ENCODE measurements at places on chromosomes 2 and 18.

- no peak for DNase-seq
Measured at GRCh38 chr18:42183746-42184145, 228.7 kb downstream of the PIK3C3 start.

- DNase-seq, result peak; percentile 91
Measured at GRCh38 chr2:197499594-197500502, at the start of the genes HSPD1 and HSPE1. Gene HSPD1 (minus strand): TSS chr2:197499840. CDS start chr2:197498848, 992 bp downstream. Gene HSPE1 (plus strand): TSS chr2:197500379. CDS start chr2:197500437, 58 bp downstream.

GRCh38 chr2:7012141-7012764 is 95.0 kb downstream of the RNF144A start:
- DNase-seq, result no peak

GRCh38 chr2:18551623-18552022 is 8.8 kb downstream of the RDH14 start:
- DNase-seq, result no peak

DNA sequence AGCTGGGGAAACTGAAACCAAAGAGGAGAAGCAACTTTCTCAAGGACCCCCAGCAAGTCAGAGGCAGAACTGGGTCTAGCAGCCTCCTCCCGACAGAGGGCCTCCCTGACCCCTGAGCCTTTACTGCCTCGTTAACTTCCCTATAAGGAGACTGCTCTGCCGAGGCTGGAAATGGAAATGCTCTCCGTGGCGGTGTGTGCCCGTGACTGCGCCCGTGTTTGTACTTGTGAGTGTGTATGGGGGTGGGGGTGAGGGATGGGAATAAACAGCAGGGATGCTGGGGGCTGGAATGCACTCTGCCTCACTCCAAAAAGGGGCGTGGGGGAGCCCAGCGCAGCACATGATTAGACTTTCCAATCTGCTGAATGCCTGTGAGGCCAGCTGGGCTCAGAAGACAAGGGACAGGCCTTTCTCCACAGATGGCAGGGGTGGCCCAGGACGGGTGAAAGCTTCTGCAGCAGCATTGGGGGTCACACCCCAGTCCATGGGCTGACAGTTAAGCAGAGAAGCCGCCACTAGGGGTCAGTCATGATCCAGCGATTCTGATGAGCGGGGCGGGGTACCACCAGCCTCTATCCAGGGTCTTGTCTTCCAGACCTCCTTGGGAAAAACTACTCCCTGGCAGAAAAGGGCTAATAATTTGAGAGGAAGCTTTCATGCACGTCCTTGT is 26.8 kb downstream of the MPHOSPH10 start:
- DNase-seq, result no peak

DNA sequence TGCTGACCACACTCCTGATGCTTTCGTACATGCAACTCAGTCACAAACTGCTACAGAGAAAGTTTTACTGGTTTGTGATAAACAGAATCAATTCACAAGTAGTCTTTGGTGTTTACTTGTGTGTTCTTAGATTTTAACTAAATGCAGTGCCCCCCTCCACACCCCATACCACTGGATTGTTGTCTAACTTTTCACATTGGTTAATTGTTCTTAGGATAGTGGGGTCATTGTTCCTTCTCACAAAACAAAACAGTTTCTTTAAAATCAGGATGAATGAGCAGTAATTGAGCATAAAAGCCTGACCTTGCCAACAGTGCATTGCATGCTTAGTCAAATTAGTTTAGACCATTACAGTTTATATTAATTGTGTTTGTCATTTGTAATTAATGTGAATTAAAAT is 14.1 kb upstream of the PNPT1 start:
- no peak for DNase-seq

DNA sequence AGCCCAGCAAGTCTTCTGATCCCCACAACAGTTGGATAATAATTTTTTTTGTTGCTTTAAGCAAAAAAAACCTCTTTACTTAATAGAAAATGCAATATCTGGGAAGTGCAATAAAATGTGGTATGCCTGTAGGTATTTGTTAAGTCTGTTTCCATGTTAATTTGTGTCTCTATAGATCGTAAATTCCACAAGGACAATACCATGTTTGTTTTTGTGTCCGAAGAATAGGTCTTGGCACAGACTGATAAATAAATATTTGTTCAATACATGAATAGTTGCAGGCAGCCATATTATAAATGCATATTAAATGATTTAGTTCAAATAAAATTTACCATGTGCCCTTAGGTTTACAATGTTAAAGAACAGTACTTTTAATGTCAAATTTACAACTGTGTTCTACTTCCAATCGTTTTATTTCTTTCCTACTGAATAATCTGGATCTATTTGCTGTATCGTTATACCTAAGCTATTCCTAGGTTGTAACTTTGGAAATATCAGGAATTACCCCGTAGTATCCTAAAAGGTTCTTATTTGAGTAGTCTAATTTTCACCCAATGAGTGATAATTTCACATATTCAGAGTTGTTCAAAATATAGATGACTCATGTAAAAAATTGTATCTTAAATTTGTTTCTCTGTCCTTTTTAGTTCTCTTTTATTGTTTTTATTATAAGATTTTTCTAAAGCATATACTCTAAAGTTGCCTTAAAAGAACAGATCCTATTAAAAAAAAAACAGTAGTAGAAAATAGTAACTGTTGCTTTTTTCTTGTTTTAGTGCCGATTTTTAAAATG is 151.8 kb downstream of the EHBP1 start:
- DNase-seq, result no peak

GRCh38 chr2:56681659-56682396 is 498.0 kb downstream of the CCDC85A start:
- no peak for DNase-seq

DNA sequence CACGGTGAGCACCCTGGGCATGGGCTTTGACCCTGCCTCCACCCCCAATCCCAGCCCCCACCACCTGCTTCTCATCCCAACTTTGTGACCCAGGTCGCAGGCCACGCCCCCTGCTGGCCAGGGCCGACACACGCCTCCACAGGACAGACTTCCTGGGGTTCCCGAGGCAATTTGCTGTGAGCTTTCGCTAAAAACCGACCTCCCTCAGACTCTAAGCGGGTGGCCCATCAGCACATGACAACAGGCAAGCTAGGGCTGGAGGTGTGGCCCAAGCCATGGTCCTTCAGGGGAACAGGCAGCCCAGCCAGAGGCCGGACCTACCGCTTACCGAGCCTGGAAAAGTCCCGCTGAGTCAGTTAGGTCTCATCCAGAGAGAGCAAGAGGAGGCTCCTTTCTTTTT is 31.9 kb downstream of the C1QL2 start:
- no peak for DNase-seq

GRCh38 chr18:80147037-80147417 is 38.0 kb downstream of the ADNP2 start:
- no peak for DNase-seq

DNA sequence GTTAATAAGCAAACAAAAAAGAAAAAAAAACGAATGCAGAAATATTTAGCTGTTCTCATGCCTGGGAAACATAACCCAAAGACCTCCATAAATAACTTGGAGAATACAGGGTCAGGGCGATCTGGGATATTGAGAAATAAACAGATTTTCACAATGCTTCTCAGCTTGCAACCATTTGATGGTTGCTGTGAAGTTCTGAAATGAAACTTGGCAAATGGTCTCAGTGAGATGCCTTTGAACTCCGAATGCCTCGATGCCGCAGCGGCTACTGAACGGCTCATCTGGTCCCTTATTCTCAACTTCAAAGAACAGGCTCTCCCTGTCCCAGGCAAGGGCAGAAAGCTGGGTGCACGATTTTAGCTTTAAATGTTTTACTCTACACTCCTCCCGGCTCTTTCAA is 78.1 kb downstream of the ZNF516 start:
- DNase-seq, result no peak

GRCh38 chr2:126777620-126777978 is 121.1 kb upstream of the TEX51 start:
- DNase-seq, result no peak

DNA sequence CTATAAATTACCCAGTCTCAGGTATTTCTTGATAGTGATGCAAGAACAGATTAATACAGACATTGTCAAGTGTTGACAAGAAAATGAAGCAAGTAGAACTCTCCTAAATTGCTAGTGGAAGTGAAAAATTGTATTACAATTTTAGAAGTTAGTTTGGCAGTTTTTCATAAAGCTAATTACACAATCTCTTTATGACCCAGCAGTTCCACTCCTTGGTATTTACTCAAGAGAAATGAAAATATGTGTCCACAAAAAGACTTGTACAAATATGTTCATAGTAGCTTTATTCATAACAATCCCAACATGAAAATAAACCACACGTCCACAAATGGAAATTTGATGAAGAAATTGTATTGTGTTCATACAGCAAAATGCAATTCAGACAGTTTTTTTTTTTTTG is 49.4 kb downstream of the PDE1A start:
- DNase-seq, result no peak

- no peak for DNase-seq
Measured at GRCh38 chr18:76483780-76484179, 11.3 kb downstream of the ZNF516 start.

DNA sequence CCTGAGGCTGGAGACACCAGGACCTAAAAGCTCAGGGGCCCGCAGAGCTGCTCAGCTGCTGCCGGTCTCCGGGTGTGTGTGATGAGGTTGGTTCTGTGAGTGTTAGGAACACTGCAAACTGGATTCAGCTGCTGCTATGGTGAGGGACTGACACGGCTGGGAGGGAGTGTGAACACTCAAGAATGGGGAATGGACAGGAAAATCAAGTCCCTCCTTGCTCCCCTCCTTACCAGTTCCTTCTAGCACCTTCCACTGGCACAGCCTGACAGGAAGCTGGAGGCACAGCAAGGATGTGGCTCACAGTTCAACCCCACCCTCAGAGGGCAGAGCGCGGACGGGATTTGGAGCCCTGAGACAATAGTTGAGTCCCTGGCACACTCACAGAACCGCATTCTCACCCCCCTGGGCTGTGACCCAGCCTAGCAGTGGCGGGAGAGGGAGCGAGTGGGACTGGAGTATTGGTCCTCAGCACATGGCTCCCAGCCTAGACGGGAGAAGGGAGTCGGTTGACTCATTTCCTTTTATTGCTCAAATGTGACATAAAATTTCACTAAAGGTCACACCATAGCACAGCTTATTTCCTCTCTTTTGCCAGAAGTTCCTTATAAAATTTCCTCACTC is 42.5 kb downstream of the LRRC30 start:
- DNase-seq, result no peak

GRCh38 chr2:226273440-226273839 is 526.2 kb downstream of the IRS1 start:
- no peak for DNase-seq

GRCh38 chr2:33494155-33494779 is 17.8 kb downstream of the RASGRP3 start:
- no peak for DNase-seq

- DNase-seq, result no peak
Measured at GRCh38 chr2:41994233-41994637, 53.6 kb upstream of the PKDCC start.

DNA sequence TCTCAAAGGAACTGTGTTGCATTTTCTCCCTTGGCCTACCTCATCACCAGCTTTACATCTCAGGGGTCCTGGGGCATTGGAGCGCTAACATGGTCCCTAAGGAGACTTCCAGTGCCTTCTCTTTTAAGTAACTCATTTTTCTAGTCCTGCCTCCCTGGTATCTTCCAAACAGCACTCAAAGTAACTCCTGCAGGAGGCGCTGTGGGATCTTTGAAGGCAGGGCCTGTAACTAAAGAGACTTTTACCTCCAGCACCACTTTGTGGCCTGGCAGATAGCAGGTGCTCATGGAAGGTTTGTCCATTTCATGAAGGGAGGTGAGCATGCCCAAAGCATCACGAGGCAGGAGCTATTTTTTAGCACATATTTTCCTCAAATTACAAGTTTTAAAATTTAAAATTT is 411.0 kb upstream of the GYPC start:
- DNase-seq, result no peak

DNA sequence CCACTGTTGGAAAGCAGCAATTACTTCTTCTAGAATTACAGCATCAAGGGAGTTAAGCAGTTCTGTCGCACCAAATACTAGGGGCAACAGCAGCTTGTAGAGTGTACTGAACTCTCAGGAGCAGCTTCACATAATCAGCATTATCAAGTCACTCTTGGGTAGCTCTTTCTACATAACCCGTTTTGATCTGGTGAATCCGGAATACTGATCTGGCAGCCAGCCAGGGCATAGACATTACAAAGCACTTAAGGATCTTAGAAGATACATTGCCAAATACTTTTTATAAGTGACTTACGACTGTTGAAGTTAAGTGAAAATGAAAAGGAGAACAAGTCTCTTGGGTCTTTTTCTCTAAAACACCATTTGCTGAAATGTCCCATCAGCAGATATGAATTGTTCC is 73.2 kb upstream of the NETO1 start:
- no peak for DNase-seq

GRCh38 chr18:49970319-49970718 is 157.0 kb upstream of the ACAA2 start:
- DNase-seq, result no peak

- DNase-seq, result no peak
Measured at GRCh38 chr2:234630801-234631261, 133.9 kb upstream of the ARL4C start.

DNA sequence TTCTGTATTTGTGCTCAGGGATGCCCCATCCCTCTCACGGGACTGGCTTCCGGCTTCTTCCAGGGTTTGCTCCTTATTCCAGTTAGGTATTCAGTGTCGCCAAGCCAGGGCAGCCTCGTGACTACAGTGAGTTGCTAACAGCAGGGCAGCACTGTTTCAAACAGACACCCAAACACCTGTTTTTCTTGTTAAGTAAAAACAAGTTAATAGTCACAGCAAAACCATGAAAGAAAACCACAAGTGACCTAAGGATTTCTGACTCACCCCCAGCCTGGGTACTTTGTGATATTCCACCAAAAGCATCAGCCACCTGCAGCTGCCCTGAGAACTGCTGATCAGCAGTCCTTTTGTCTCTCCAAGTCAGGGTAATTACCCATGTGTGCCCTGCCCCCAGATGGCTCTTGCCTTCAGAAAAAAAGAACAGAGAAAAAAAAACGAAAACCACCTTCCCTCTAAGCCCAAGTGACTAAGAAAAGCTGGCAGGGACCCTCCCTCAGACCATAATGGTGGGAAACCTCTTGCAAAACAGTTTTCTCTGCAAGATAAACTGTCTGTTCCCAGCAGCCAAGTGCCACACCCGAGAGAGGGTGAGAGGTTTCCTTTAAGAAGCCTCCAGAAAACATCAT is 178.2 kb downstream of the ANAPC1 start:
- no peak for DNase-seq

DNA sequence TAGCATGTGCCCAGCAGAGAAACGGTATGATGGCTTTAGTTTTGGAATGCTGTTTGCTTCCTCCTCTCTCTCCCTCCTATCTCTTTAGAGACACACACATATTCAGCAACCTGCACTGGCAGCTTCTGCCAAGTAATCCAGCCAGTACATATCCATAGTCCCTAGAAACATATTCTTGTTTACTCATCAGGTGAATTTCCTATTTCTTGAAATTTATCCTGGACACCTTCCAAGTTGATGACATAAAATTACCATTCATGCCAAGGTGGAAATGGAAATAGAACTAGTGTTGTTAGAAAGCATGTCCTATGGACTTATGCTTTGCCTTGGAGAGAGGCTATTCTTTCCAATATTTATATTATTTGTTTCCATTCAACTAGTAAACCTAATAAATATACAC is 50.9 kb upstream of the RGPD4 start:
- DNase-seq, result no peak
